ENCODE measurements at places on chromosomes 5 and 9.

DNA sequence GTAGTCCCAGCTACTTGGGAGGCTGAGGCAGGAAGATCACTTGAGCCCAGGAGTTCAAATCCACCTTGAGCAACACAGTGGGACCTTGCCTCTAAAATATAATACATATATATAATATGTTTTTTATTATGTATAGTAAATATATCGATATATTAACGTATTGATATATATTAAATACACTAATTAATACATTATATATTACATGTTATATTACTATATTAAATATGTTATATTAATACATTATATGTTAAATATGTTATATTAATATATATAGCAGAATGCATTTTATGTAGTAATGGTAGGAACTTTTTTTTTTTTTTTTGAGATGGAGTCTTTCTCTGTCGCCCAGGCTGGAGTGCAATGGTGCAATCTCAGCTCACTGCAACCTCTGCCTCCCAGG, 18.1 kb upstream of the BNC2 start:
- DNase-seq: no peak

DNA sequence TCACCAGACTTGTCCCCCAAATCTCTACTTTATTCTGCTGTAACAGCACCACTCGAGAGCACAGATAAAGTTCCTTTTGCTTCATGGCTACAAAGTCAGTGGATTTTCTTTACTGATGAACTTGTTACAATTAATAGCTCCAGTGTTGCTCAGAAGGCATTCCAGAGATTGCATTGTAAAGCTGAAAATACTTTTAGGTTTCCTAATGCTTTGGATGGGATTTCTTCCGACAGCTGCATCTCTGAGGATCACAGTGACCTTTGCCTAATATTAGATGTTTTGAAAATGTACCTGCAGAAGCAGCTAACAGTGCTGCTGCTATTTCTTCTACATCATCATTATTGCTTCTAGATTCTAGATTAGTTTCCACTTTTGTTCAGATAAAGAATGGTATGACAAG, 58.8 kb upstream of the TMEM171 start:
- no peak for DNase-seq

DNA sequence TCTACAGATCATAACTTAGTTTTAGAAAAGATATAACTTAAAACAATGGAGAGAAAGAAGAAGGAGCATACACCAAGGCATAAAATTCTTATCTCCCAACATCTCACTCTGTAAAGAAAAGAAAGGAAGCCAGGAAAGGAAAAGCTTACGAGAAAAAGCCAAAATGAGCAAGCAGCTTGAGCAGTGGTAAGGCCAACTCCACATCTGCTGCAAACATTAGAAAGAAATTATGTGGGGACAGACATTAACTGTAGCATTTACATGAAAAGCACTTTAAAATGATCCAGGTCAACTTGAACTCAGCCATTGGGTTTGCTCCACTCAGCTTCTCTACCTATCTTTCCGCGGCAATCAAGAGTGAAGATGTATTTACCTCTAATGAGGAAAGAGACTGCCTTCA, 176.9 kb downstream of the BNC2 start:
- DNase-seq: no peak

GRCh38 chr9:91214867-91215266, 146.9 kb downstream of the AUH start:
- DNase-seq: no peak

- no peak for DNase-seq
These were observed 100.7 kb downstream of the NLN start for GRCh38 chr5:65822710-65823109.

DNA sequence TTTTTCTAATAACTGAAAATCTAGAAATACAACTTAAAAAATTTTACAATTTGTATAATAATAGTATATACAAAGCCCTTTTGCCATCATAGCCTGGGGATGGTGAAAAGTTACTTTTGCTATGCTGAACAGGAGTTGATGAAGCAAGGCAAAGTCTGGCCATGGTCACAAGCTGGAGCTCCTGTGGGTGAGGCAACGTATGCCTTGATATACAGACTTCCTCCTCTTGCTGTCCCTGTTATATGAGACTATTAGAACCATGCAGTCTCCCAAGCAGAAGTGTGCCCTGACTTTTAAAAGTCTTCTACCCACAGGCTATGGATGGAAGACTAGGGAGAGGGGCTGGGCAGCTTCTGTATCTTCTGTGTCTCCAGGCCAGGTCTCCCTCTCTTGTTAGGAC, 15.7 kb downstream of the FAM151B start:
- no peak for DNase-seq

GRCh38 chr5:76472335-76473008, 69.4 kb downstream of the IQGAP2 start:
- DNase-seq: no peak

- peak; percentile 15 for DNase-seq
These were observed 190.6 kb downstream of the MPDZ start for GRCh38 chr9:13088720-13089427.

DNA sequence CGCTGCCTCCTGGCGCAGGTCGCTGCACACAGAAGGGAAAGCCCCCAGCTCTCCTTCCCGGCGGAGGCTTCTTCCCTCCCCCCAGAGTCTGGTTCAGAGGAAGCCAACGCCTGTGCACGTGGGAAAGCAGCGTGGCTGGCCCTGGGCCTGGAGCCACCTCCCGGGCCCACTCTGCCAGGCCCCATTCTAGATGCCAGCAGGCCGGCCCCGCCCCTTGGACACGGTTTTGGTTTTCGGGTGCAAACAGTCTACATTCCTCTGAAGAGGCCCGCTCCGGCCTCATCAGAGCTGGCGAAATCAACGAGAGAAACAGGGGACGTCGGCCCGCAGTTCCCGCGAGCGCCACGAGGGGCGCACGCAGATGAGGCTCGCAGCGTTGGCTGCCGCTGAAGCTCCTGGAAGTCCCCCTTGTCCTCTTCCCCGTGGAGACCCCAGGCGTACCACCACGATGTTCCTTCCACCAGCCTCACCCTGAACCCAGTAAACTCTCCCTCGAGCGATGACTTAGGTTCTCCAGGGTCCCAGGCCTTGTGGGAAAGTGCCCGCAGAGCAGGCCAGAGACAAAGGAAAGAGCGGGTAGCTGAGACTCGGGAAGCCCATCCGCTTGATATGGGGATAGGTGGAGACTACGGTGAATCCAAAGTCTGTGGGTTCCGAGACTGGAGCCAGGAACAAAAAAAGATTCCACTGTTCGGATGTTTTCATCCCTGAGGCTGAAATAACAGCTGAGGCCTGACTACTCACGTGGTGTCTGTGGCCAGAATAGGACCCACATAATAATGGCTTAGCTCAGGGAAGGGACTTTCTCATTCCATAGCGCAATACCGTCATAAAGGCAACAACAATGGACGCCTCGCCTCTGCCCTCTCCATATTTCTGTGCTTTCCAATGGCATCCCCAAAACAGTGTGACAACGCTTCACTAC, 64.2 kb downstream of the KLF4 start:
- DNase-seq: no peak

- DNase-seq: no peak
These were observed 18.6 kb upstream of the AGXT2 start for GRCh38 chr5:35066260-35066795.

- no peak for DNase-seq
These were observed 129.2 kb downstream of the HSD17B3 start for GRCh38 chr9:96172797-96173196.

DNA sequence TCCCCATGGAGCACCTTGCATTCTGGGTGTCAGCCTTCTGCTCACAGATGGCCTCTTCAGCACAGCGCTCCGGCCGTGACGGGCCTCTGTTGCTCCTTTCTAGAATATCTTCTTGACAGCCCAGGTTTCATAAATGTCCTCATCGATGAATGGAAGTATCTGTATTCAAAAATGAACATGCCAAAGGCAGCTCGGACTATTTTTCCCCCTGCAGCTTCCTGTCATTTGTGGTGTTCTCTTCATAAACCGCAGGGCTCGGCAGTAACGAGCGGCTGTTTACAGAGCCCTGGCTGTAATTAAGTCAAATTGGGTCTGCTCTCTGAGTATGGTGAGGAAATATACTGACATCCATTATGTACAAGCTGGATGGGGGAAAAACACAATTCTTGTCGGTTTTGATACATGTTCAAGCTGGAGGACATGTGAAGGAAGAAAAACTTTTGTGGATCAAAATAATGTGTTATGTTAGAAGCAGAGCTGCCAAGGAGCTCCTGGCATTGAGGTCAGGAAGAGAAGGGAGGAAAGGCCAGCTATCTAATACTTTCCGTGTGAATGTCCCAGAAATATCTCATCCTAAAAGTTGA, 154.1 kb upstream of the CD180 start:
- no peak for DNase-seq

DNA sequence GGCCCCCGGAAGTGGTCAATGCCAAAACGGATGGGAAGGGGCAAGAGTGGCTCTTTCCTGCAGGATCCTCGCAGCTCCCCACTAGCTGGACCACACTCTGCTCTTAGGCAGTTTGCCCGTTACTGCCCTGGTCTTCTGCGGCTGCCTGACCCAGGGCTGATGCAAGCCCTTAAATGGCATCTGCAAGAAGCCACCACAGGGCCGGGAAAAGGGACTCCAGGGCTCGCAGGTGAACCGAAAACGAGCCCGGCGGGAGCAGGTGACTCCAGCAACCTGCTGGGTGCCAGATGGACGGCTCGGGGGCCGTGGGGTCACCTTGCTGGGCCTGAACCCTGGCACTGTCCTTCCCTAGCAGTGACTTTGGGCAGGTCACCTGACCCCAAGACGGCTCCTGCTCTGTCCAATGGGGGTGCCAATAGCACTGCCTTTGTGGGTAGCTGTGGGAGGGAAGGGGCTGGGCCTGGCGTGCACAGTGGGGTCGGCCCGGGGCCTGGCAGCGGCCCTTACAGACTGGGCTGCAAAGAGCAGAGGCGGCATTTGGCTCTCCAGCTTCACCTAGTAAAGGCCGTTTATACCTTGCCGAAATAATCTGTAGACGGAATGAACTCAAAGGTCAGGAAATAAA, 1.3 kb downstream of the TMEM250 start:
- no peak for DNase-seq

- DNase-seq: no peak
These were observed 39.4 kb downstream of the NNT start for GRCh38 chr5:43642428-43642827.

DNA sequence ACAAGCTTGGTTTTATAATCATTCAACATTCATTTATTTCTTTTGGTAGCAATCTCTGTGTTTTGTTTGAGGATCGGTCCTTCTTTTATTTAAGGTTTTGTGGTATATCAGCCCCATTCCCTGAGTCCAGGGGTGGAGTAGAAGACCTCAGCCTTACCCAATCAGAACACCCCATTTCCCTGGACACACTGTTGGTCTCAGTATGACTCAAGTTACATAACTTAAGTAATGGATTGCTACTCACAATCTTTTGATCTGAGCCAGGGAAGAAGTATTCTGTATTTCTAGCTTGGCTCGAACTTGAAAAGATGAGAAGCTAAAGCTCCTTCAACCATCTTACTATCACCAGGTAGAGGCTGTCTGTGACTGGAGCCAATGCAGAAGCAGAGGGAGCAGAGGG, 175.2 kb upstream of the HAPLN1 start:
- no peak for DNase-seq

GRCh38 chr9:6631207-6631512, 14.4 kb downstream of the GLDC start:
- no peak for DNase-seq

All from SW 1271 (cell line).